Activated T-cell treated with anti-CD3 and anti-CD28 coated beads for 24 hours (primary cell): ENCODE measurements at places on chromosomes 13 and 19.

- DNase-seq: no peak
Observed at GRCh38 chr13:20727856-20728255, 24.4 kb downstream of the IL17D start.

DNA sequence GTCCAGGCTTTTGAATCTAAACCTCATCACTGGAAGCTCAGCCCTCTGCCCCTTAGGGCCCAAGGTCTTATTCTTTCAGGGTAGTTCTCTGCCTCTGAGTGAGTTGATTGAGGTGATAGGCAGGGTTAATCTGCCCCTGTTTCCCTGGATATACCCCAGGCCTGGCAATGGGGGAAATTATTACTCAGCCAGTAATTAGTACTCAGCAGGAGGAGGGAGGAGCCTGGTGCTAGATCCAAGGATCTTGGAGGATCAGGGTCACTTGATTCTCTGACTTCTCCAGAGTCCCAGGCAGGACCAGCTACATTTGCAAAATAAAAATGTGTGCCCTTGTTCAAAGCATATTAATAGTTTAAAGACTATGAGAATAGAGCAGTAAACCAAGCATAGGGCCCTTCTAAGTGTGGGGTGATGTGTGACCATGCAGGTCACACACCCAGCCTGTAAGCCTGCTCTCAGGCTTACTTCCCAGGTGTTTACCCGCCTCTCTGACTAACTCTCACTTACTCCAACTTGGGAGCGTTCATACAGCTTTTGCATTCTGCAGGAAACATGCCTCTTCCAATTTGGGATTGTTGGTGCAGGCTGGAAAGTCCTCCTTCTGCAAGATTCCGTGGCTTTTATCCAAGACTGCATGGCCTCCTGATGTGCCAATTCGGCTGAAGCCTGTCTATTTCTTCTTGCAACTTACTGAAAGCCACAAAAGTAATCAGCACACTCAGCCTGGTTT is 7.9 kb upstream of the STK24 start:
- no peak for DNase-seq

DNA sequence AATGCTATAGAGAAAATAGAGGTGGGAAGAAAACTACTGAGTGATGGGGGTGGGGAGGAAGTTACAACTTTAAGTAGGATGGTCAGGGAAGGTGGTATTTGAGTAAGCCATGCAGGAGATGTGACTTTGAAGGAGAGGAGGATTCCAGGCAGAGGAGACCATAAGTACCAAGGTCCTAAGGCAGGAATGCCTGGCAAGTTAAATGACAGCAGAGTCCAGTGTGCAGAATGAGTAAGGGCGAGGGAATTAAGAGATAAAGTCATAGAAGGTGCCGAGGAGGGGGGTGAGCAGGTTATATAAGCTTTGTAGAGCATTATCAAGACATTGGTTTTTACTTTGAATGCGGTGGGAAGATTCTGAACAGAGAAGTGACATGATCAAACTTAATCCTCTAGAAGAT is 43.2 kb upstream of the WDFY2 start:
- DNase-seq: no peak

- DNase-seq: no peak
Observed at GRCh38 chr13:83895994-83896580, 13.8 kb upstream of the SLITRK1 start.

GRCh38 chr13:94112731-94113130 is 366.8 kb downstream of the DCT start:
- DNase-seq: no peak

GRCh38 chr13:71018995-71019394 is 848.0 kb downstream of the DACH1 start:
- no peak for DNase-seq

DNA sequence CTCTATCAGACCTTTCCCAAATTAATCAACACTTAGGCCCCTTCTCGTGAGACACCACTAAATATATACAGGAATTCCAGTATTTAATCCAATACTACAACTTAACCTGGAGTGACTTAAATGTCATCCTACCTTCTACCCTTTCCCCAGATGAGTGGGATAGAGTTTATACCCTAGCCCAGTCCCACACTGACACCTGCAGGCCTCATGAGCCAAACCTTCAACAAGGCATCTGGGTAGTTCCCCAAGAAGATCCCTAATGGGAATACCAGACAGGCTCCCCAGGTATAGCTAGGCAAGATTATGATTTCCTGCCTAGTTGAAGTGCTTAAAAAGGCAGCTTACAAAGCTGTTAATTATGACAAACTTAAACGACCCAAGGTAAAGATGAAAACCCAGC is 15.9 kb downstream of the ZNF83 start:
- DNase-seq: no peak

DNA sequence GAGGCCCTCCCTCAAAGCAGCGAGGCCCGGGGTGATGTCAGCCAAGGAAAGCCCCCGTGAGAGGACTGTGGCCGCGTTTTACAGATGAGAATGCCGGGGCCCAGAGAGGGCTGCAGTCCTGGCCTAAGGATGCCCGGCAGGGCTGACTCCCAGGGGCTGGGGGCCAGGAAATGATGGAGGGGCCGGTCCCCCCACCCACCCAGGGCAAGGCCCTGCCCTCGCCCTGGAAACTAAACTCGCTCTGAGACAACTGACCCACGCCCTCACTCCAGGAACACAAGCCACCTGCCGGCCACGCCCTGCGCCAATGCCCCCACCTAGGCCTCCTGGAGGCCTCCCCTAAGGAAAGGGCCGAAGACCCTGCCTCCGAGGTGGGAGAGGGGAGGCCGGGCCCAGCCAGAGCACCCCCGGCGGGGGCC is 7.2 kb downstream of the ZBTB7A start:
- DNase-seq: no peak

- no peak for DNase-seq
Observed at GRCh38 chr13:84192125-84192524, 309.9 kb upstream of the SLITRK1 start.

- peak; percentile 40 for DNase-seq
Observed at GRCh38 chr13:113153810-113154748, 4.4 kb upstream of the PROZ start.

DNA sequence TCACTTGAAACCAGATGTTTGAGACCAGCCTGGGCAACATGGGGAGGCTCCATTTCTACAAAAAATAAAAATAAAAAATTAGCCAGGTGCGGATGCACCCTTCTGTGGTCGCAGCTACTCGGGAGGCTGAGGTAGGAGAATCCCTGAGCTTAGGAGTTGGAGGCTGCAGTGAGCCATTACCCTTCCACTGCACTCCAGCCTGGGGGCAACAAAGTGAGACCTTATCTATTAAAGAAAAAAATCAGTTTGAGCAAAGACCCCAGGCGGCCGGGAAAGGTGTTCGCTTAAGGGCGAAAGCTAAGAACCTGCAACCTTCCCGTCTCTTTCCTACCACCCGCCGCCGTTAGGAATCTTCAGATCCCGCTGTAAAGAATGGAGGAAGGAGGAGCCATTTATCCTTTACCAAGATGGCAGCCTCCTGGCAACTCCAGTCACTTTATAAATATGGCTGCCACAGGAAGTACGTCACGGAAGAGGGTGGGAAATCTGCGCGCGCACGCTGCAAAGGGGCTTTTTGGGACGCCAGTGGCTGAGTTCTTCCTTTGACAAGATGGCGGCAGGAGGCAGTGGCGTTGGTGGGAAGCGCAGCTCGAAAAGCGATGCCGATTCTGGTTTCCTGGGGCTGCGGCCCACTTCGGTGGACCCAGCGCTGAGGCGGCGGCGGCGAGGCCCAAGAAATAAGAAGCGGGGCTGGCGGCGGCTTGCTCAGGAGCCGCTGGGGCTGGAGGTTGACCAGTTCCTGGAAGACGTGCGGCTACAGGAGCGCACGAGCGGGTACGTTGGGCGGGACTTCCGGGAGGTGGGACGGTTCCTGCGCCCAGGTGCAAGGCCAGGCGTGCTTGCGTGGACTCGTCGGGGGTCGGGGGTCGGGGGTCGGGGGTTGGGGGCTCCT is at the start of gene NOP53:
NOP53 (plus strand) TSS at position 537 of the 892 bp plus-strand sequence; CDS start at position 551, 14 bp downstream.
- peak; percentile 95 for DNase-seq

DNA sequence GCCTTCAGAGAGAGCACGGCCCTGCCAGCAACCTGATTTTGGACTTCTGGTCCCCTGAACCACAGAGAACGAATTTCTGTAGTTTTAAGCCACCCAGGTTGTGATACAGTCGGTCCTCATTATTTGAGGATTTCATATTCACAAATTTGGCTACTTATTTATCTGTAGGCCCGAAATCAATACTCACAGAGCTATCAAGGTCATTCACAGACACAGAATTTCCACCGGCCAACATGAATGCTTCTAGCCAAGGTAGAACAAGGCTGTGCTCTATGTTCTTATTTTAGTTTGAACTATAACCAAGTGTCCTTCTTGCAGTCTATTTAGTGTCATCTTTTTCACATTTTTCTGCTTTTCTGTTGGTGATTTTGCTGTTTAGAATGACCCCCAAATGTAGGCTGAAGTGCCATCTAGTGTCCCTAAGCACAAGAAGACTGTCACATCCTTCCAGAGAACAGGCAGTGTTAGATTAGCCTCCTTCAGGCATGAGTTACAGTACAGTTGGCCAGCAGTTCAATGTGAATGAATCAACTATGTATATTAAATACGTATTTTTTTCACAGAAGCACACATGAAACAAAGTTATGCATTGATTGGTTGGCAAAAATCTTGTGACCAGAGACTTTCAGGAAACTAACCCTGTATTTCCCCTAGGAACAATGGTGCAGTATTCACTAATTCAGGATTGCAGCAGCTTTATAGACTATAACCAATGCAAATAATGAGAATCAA is 63.5 kb downstream of the C13orf42 start:
- no peak for DNase-seq

DNA sequence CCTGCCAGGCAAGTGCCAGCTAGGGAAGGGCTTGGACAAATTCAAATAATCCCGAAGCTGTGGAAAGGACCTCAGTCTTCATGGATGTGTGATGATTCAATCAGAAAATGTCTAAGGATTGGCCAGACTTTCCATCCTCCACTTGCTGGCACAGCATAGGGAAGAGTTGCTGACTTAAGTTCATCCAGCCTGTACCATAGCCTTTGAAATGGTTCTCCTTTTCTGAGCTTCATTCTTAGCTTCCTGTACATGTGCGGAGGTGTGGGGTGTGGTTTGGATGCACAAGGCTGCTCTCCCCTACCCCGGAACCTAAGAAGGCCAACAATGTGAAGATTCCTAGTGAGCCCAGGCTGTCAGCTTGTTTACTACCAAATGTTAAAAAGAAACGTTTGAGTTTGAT is 959 bp upstream of the IGFL3 start:
- no peak for DNase-seq

DNA sequence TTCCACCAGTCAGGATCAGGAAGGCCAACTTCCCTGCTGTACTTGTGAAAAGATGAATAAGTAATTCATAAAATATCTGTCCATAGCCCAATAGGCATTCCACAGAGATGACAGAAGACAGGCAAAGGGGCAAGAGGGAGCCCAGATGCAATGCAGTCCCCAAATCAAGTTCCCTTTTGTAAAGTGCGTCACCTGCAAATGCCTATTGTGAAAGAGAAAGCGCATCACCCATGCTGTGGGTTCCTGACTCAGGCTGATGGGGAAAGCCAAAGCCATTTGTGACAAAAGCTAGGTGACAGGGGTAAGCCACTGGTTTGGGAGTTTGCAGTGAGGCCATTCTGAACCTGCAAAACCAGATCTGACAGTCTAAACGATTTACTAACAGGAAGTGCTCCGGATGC is 157.5 kb upstream of the ZNF536 start:
- DNase-seq: peak; percentile 10

- no peak for DNase-seq
Observed at GRCh38 chr13:69601661-69602060, 506.0 kb upstream of the ATXN8OS start.

DNA sequence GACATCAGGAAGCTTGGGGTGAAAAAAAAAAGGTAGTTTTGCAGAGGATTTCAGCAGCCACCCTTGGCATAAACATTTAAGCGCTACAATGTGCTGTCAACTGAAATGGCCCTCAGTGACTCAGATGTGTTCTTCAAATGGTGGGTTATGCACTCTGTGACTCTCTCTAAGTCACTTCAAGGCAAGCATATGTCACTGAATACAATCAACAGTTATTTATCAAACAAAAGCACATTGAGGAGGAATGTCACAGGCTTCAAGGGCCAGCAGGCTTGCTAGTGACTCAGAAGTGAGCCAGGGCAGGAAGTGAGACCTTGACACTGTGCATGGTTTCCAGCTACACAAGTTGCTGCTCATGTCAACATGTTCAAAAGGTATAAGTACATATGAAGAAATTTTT is 523.7 kb upstream of the HTR2A start:
- no peak for DNase-seq

DNA sequence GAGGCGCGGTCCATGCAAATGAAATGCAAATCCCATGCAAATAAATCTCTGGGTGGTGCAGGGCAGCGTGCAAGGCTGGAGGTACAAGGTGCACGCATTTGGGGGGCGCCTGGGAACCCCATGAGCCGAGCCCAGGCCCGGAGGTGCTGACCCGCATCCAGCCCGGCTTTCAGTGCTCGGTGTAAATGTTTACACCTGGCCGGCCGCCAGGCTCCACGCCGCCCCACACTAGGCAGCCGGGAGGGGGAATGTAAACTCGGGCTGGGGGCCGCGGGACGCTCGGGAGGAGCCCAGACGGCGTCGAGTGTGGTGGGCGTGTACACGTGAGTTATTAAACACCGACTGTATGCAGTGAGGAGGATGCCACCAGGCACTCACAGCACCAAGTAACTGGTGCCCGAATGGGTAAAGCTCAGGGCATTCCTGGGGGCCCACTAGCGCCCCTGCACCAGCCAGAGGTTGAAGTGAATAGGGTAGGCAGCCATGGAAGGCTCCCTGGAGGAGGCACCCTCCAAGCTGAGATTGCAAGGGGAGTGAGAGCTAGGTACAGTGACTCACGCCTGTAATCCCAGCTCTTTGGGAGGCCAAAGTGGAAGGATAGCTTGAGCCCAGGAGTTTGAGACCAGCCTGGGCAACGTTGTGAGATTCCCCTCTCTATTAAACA is 17.2 kb downstream of the FUT6 start:
- DNase-seq: no peak

DNA sequence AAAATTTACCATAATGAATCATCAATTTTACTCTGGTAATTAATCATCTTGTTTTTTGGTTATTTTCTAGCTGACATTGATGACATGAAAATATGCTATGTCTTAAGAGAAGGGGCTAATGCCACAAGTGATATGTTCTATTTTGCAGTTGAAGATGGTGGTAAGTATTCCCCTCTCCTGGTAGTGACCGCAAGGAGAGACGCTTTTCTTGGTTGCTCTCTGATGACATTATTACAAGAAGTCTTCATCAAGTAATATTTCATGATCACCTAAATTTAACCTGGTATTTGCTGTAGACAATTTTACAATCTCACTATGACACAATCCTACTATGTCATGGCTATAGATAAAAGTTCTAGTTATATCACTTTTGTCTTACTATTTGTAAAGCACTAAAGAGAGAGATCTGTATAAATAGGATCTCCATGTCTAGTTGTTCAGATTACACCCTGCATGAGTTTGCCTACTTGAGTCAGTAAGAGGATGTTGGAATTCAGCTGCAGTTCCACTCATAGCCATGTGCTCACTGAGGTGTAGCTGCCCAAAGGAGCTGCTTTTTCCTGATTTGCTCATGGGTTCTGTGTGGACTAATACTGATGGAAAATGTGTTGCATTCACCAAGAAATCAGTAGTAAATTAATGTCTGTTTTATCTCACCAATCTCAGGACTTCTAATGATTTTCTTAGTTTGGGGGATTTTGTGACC is 10.9 kb downstream of the FREM2 start:
- no peak for DNase-seq
